NCI-H1417 treated with DMSO at 0.1 percent for 48 hours (cell line): ENCODE measurements at places on chromosomes 3 and 15.

- DNase-seq = no peak
These were observed 138.0 kb downstream of the DTWD1 start for GRCh38 chr15:49758856-49759255.

GRCh38 chr15:24675332-24676144, at the start of gene NPAP1:
Gene NPAP1 (plus strand): TSS chr15:24675775. CDS start chr15:24675868, 93 bp downstream.
- no peak for DNase-seq

- DNase-seq = no peak
These were observed 4.0 kb downstream of the MUC4 start for GRCh38 chr3:195807681-195808121.

- DNase-seq = no peak
These were observed 33.7 kb downstream of the DENND6A start for GRCh38 chr3:57659004-57659673.

GRCh38 chr15:40859206-40859851, 14.7 kb downstream of the RHOV start:
- DNase-seq = no peak

- no peak for DNase-seq
These were observed at the start of gene CACNA2D2 for GRCh38 chr3:50503504-50504342. Gene CACNA2D2 (minus strand): TSS chr3:50503634. CDS start chr3:50503423, 211 bp downstream.

DNA sequence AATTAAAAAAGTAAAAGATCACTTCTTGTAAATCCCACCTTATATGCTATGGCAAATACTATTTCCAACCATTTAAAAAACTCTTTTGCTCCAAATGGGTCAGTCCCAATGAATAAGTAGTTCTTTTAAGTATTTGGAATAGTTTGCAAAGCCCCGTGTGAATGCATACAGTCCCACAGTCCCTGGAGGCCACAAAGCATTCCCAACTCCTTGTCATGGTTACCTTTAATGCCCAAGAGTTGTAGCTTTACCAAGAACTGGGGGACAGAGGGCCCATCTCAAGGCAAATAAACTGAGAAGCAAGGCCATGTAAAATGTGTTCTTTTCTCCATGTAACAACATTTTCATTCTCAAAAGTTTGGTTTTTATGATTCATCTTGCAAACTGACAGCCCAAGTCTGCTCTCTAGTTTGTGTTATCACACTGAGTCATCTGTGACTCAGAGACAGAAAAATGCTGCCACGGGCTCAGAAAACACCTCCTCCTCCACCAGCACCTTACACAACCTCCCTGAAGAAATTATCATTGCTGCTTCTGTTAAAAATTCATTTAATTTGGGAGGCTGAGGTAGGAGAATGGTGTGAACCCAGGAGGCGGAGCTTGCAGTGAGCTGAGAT, 336.2 kb downstream of the ERC2 start:
- no peak for DNase-seq

DNA sequence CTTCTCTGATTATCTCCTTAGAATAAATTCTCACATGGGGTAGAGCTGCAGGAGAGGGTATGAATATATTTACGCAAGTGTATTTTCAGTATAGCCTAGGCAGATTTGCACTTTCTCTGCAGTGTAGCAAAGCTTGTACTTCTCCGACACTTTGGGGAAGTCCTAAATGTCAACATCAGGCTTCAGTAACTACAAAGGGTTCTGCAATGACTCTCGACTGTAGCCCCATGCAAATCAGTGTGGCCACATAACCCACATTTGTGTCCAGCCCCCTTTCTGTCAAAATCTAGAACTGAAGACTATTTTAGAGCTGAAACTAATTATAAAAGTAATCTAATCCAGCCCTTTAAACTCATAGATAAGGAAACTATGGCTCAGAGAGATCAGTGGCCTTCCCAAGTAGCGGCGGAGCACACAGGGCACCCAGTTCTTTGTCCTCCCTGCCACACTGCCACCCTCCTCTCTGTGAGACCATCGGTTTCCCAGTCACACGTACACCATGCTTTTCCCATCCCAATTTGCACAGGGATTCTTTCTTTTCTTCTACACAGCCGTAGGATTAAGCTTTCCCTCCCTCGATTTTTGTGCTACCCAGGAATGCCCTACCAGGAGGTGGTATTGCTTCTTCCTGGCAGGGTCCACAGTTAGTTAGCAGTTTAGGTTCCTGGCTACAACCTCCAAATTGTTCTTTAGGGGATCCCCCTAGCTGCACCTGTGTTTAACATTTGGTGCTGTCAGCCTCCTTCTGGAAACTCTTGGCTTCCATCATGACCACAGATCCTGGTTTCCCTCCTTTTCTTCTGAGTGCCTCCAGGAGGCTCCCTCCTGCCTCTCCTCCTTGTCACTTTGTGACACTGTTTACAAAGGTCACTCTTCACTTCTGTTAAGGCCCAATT, 22.9 kb downstream of the MRAS start:
- DNase-seq = no peak

GRCh38 chr3:26118165-26118564, 328.3 kb downstream of the OXSM start:
- no peak for DNase-seq

DNA sequence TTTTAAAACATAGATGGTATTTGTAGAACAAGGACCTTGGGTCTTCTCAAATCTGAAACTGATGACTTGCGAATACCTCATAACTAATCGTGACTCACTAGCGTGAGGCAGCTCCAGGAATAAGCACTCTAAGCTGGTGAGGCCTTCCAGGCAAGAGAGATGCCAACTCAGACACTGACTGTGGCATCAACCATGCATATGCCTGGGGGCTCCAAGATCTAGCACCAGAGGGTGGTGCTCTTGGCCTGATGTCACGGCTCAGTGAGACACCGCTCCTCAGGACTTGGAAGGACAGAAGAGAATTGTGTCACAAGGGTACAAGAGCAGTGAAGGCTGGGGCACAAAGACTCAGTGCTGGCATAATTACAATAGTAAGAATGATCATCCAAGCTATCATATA, 125.0 kb upstream of the TRIM42 start:
- no peak for DNase-seq

DNA sequence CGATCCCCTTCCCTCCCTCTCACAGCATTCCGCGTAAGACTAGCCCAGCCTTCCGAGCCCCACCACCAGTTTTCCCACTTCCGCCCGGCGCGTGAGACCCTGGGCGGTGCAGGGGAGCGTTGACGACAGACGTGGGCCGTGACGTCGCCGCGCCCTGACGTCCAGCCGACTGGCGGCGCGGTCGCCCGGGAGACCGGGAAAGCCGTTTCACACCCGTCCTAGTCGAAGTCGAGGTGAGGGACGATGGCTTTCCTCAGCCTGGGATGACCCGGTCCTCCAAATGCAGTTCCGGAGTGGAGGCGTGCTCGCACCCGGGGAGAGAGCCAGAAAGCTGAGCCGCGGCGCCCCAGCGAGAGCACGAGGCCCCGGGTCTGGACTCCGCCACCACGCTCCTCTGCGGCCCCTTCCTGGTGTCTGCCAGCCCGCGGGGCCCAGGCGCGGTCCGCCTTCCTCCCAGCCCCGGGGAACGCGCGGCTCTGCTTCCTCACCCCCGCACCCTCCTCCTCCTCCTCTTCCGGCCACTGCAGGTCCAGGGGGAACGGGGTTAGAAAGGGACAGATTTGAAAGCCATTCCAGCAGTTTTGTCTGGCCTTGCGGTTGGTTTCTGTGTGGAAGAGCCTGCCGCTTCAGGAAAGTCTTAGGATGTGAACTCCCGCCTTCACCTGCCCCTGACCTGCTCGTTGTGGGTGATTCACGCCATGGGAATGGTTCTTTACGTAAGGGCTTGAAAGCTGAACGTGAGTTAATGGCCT, at the start of gene LEKR1:
LEKR1 (plus strand) TSS at position 210 of the 752 bp plus-strand sequence. CDS start 2,977 bp downstream, outside the sequence.
- DNase-seq = peak; percentile 55

GRCh38 chr3:35043040-35043439, 596.3 kb upstream of the ARPP21 start:
- DNase-seq = no peak

GRCh38 chr15:75058127-75058905, 34.9 kb downstream of the PPCDC start:
- no peak for DNase-seq

DNA sequence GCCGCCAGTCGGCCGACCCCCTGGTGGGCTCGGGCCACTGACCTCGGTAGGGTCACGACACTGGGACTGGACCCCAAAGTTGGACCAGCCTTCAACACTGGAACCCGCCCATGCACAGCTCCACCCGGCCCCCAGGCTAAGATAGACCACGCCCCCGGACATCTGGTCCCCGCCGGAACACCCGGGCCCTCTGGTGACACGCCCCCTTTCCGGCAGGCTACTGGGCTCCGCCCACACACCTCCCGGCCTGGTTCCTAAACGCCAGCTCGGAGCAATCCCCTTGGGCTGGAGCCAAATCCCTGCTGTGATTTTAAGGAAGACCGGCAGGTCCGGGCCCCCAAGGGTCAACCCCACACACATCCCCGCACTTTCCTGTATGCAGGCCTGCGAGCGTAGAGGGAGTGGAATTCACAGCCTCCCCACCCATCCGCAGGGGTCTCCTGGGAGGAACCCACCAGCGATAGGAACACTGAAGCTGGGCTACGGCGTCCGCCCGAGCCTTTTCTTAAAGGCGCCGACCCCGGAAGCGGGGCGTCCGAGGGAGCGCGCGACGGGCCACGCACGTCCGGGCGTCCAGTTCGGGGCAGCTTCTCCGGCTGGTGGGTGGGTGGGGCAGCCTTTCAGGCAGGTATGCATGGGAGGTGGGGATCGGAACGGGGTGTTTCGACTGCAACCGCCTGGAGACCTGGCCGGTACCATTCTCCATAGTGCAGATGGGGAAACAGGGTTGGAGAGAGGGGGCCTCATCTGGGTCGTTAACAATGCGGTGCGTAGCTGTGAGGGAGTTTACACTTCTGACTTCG, at the start of gene HEMK1:
HEMK1 (plus strand) TSS at position 576 of the 803 bp plus-strand sequence. CDS start 1,583 bp downstream, outside the sequence.
- DNase-seq = peak; percentile 57

DNA sequence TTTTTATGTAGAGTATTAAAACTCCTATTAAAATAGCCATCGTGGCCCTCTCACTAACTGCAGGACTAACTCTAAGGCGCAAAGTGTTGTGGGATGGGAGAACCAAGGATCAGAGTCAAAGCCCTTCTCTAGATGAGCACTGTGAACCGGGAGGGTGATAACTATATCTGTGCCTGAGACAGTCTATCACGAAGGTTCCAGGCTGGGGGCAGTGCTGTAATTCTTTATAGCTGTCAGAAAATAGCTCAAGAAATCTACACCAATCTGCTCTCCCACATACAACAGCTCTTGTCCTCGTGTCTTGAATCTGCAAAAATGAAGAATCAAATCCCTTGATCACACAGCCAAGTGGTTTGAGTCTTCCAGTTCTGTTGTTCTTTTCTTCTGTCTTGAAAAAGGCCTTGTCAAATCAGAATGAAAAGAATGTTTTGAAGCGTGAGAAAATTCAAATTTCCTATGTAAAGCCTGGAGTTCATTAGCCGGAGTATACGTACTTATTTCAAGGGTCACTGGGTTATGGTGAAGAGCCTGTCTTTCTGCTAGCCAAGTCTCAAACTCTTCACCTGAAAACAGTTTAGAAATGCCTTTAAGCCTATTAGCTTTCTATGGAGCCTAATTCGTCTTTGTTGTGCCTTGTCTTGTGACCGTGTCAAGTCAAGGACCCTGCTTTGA, 185.3 kb upstream of the NECTIN3 start:
- no peak for DNase-seq

DNA sequence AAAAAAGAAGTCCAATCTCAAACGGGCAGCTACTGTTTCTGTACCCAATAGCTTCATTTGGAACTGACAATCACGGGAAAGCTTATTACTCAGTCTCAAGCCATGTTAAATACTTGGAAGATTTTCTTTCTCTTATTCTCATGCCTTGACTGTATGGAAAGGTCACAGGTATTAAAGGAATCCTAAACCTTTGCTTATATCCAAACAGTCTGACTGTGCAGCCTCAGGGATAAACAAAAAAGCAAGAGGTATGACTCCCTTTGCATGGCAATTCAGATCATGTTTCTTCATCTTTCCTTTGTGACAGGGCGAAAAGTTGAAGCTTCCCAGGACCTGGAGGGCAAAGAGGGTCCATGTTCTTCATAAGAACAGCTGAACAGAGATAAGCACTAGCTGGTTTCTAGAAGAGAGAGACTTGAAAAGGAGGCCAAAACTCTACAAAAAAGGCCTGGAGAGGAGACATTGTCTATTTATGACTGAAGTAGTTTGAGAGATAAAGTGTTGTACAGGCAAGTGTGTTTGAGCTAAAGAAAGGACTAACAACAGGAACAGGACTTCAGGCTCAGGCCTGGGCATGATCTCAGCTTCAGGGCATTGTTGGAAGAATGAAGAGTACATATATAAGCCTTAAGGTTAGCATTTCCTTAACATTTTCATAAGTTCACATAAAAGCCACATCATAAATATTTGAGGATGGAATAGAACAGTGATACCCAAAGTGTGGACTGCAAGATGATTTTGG, 231.0 kb upstream of the THRB start:
- DNase-seq = no peak

DNA sequence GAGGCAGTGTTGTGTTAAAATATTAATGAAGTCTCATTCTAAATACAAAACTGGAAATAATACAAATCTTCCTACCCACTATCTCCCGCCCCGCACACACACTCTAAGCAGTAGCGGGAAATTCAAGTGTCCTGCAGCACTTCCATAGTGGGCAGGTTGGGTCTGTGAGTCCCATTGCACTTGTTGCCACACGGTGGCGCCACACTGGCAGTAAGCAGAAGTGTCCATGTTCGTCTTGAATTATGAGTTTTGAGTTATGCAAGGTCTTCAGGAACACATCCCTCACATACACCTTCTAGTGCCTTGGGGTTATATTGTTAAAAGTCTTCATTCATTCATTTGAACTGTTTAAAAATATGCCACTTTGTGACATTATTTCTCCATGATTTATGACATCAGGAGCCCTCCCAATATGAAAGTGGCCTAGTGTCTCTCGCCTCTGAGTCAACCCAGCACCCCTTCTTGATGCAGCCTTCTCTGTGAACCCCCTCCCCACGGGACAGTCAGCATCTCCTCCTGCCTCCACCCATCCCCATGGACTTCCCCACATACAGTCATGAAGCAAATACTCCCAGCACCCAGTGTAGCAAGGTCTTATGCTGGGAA, 17.6 kb upstream of the CCDC174 start:
- DNase-seq = no peak

DNA sequence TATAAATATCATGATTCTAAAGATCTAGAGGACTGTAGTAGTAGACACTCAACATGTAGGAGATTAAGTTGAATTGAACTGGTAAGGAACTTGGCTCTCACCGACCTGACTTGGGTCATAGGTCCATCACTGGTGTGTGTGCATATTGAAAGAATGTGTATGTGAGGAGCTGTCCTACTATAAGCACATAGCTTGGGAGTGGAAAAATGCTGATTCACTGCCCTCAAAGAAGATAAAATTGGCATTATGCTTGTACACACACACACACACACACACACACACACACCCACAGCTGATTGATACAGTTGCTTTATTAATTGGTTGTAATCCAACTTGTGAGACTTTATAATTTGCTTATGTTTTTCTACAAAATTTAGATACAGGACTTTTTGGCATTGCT, 411.0 kb upstream of the NR2F2 start:
- no peak for DNase-seq

GRCh38 chr15:74291101-74292071, 55.3 kb downstream of the CCDC33 start:
- DNase-seq = peak; percentile 89
